ENCODE measurements at places on chromosomes 5 and 9. TPM values are rescaled to one million over a fixed set of nuclear protein-coding genes. Genes with fewer than 3 reads are reported as not detected.

The SLC6A18 gene
- polyA plus RNA-seq: 1.2 TPM

The DYNC2I2 gene
- polyA plus RNA-seq: 95.5 TPM

The CDX1 gene
- 0.76 TPM for polyA plus RNA-seq

GRCh38 chr9:3007326-3007725 is 163.4 kb upstream of the PUM3 start:
- DNase-seq: no peak

- no peak for DNase-seq
These were observed 37.0 kb downstream of the DMAC1 start for GRCh38 chr9:7762600-7762999.

- no peak for DNase-seq
These were observed 66.5 kb downstream of the PRDM6 start for GRCh38 chr5:123155446-123155960.

GRCh38 chr9:8610256-8610655 is 810.7 kb upstream of the DMAC1 start:
- DNase-seq: no peak

The C5orf52 gene
- not detected for polyA plus RNA-seq

DNA sequence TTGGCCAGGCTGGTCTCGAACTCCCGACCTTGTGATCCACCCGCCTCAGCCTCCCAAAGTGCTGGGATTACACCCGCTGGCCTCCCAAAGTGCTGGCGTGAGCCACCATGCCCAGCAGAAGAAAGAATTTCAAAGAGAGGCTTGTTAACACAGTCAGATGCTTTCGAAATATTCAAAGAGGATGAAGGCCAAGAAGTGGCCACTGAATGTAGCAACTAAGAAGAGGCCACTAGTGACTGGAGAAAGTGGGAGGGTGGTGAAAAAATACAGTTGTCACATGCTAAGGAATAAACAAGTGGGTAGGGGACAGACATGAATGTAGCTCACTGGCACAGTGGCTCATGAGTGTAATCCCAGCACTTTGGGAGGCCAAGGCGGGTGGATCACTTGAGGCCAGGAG is 13.0 kb upstream of the TPM2 start:
- no peak for DNase-seq

The RNF130 gene
- 77.0 TPM for polyA plus RNA-seq

GRCh38 chr9:4137234-4137633 is 162.6 kb downstream of the GLIS3 start:
- DNase-seq: no peak

- no peak for DNase-seq
These were observed 49.5 kb downstream of the CAMSAP1 start for GRCh38 chr9:135857843-135858242.

- no peak for DNase-seq
These were observed 75.9 kb downstream of the LMNB1 start for GRCh38 chr5:126852841-126853271.

The ACTL7B gene
- polyA plus RNA-seq: not detected

GRCh38 chr5:112386766-112387165 is 32.3 kb downstream of the EPB41L4A start:
- no peak for DNase-seq

- DNase-seq: no peak
These were observed 138.7 kb upstream of the EFNA5 start for GRCh38 chr5:107809201-107810034.

GRCh38 chr5:55230086-55230629 is 3.0 kb upstream of the MCIDAS start:
- DNase-seq: no peak

DNA sequence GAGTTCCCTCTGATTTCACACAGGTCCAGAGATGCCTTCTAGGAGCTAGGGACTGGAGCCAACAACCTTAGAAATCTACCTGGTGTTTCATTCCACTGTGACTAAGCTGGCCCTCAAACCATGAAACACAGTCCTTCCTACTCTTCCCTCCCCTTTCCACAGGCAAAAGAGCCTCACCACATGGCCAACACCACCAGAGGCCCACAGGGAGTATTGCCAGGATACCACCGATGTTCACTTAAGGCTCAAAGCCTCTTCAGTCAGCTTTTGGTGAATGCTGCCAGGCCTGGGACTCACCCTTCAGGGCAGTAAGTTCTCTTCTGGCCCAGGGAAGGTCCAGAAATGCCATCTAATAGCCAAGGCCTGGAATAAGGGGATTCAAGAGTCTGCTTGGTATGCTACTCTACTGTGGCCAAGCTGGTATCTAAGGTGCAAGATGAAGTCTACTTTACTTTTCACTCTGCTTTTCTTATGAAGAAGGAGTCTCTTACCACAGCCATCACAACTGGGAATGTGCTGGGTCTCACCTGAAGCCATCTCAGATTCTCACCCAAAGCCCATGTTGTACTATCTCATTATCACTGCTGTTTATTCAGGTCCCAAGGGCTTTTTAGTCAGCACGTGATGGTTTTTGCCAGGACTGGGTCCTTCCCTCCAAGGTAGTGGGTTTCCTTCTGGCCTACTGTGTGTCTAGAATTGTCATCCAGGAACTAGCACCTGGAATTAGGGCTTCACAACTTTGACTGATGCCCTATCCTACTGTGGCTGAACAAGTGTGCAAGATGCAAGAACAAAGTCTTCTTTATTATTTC is 1018.4 kb downstream of the TAF11L14 start:
- DNase-seq: no peak

DNA sequence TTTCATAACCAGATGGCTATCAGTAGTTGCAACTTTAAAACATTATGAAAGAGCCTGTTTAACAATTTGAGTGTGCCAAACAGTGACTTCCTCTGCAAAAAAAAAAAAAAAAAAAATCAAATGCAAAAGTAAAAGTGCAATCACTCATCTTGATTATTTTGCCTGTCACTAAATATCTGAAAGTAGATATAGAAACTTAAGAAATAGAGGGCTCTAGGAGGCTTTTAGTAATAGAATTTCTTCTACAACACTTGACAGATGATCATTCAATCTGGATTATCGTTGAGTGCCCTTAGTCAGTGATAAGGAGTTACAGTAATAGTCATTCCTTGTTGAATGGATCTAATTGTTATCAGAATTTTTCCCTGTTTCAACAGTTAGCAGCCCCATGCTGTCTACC is 101.8 kb downstream of the CETN3 start:
- no peak for DNase-seq

DNA sequence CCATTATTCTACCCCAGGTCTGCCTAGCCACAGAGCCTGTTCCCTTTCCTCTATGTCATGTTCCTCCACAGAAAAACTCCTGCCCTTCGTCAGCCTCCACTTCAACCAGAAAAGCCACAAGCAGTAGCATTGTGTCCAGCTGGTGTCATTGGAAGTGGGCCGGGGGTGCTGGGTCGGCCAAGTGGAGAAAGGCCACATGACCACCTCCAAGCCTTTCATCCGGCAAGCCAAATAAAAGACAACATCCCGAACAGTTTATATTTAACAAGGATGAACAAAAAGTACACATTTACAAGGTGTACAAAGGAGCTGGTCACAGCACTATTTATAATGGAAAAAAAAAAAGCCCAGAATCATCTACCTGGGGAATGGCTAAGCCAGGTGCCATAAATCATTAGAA is 16.1 kb upstream of the SPOCK1 start:
- no peak for DNase-seq

Data from left renal cortex interstitium (tissue), 4 donors.